ENCODE measurements at places on chromosomes 12 and 14.

GRCh38 chr14:89936654-89937185, 17.8 kb downstream of the EFCAB11 start:
- no peak for DNase-seq

DNA sequence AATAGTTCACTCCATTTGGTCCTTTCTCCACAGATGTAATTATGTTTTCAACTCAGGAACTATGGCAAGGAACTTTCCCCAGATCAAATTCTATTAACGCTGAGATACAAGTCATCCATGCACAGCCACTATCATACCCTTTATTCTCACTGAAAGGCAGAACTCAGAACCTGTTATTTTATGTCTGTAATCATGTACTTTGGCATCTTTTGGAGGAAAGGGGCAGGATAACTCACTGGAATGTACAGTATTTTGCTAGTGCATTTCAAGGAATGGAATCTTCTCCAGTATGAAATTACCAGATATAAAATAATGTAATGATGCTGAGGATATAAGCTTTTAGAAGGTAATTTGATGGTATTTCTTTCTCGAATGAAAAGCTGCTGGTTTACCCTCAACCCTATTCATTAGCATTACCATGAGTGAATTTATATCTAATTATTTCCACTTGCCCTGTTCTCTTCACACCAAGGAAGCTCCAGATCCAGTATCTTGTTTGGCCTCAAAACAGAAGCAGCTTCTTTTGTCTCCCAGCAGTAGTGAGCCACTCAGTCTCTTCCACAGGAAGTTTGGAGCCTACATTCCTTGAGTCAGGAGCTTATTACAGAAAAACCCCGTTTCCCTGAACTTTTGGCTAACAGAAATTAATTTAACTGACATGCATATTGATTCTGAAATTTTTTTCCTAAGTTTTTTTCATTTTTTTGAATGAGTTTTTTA, 10.0 kb upstream of the AMHR2 start:
- no peak for DNase-seq

- no peak for DNase-seq
Measured at GRCh38 chr12:76038176-76038575, 6.6 kb upstream of the PHLDA1 start.

GRCh38 chr12:106442575-106442974, 85.0 kb downstream of the POLR3B start:
- no peak for DNase-seq

DNA sequence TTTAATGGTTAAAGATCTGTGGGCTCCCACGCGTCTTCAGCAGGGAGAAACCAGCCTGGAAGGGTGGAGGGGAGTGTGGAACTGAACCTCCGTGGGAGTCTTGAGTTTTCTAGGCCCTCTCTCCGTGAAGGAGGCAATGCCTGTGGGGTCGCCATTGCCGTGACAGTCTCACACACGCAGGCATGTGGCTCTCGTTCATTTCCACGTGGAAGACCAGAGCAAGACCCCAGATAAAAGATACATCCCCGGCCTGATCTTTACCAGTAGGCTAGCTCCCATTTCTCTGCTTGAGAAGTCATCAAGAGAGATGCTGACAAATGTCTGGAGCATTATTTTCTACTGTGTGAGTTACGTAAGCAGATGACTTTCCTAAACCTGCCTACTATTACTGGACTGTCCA, 491.7 kb upstream of the LMO3 start:
- no peak for DNase-seq

DNA sequence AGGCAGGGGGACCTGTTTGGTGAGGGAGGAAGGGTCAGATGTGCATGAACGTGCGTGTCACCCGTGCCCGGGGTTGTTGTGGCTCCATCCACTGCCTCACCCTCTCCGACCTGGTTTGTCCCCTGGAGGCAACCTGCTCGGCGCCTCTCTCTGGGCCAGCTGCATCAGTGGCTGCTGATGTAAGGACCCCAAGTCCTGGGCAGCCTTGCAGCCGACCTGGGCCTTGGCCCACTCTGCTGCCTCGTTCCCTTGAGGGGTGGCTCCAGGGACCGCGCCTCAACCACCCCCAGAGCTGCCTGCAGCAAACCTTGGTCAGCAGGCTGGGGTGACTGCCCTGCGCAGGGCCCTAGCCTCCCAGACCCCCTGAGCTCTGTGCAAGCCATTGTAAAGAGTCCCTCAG, 351.7 kb downstream of the TMEM121 start:
- DNase-seq = no peak

GRCh38 chr12:107649661-107650061, 35.9 kb upstream of the PWP1 start:
- DNase-seq = no peak

Data from stimulated activated CD4-positive, alpha-beta T cell treated with anti-CD3 and anti-CD28 coated beads, Interleukin-4, amount 100 ng/mL, for 48 hours (primary cell).